ENCODE measurements at places on chromosomes 4 and X. TPM values are rescaled to one million over a fixed set of nuclear protein-coding genes. Genes with fewer than 3 reads are reported as not detected.

GRCh38 chrX:40249582-40249981 lies 151.8 kb upstream of the BCOR start:
- DNase-seq: no peak

Gene UGT2B15
- total RNA-seq: 826 TPM

Gene SPP1
- 3,399 TPM for total RNA-seq

GRCh38 chr4:149211876-149212275 lies 603.8 kb downstream of the IQCM start:
- DNase-seq: no peak

DNA sequence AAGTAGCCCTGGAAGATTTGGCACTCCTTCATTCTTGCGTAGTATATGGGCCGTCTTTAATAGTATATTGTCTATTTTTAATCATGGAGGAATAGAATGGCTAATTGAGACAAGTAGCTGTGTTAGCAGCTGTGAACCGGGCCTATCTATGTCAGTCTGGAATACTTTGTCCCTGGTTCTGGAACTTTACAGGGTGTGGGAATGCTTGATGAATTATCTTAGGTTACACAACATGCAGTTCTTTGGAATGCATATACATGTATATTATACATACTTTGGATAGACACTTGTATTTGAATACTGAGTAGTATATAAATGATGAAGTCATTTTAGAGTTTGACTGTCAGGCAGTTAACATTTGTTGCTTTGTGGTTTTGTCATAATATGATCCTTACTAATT lies 37.4 kb downstream of the PDLIM5 start:
- DNase-seq: no peak

Gene IL13RA1
- 42.2 TPM for total RNA-seq

Gene NXF2B
- total RNA-seq: not detected

- no peak for DNase-seq
Observed at GRCh38 chr4:66606908-66607307, 936.6 kb upstream of the EPHA5 start.

Gene LRCH2
- 3.9 TPM for total RNA-seq

DNA sequence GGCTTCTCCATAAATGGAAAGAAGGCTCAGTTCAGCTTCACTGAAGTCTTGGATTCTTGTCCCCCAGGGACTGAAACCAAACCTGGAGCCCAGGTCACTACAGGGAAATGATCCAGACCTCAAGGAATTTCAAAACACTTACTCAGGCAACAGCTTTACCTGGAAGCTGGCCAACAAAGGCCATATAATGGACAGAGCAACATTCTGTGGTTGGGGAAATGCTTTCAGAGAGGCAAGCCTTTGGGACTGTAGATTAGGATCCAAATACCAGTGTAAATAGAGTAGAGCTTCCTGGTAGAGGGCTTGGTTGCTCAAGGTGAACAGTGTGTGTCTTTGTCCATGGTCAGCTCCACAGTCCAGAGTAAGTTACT lies 57.0 kb upstream of the PROM1 start:
- DNase-seq: peak; percentile 63

DNA sequence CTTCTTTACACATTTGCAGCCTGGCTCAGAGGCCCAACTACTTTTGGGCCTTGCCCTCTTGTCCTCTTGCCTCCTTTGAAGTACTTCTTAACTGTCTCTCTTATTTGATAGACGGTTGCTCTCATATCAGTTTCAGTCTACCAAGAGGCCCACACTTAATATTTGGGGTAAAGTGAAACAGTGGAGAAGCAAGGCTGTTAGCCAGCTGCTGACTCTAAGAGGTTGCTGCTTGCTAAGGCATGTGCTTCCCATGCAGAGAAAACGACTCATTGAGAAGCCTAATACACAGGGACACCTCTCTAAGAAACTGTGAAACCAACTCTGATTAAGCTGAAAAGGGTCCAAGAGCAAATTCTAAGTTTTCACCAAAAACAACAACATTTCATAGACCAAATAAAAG lies 94.6 kb downstream of the PPP3CA start:
- no peak for DNase-seq

DNA sequence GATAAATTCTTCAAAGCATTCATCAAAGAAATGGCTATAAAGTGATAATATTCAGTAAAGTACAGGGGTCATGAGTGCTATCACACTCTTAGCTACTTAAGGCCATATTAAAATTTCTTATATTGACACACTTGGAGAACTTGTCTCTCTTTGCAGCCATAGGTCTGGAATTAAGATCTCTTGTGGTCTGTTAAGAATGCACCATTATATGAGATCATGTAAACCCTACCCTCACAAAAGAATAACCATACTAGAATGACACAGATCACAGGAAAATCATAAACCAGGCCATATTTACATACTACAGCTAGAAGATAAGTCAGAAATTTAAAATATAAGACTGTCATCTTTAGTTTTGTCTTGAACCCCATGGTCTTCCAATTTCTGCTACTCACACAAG lies 434.3 kb downstream of the PDGFC start:
- DNase-seq: no peak

All from mucosa of gallbladder (tissue), 1 donor.